ENCODE measurements at places on chromosomes 5 and 9. TPM values are rescaled to one million over a fixed set of nuclear protein-coding genes. Genes with fewer than 3 reads are reported as not detected.

Gene WNK2
- total RNA-seq, result not detected

Gene ISCA1
- total RNA-seq, result 25.8 TPM

Gene RFESD
- 2.2 TPM for total RNA-seq

Gene ADAMTS12
- total RNA-seq, result 5.3 TPM

Gene ZFP2
- 0.92 TPM for total RNA-seq

Gene TMEM38B
- total RNA-seq, result 11.1 TPM

Gene C1QTNF3
- 0.79 TPM for total RNA-seq

Gene PCDHGB1
- total RNA-seq, result 1.8 TPM

Gene CDH18
- 0.12 TPM for total RNA-seq

Gene PCDHGC4
- 3.2 TPM for total RNA-seq

Gene CSF1R
- not detected for total RNA-seq

Gene HCN1
- total RNA-seq, result not detected

Gene FAM78A
- total RNA-seq, result 0.44 TPM

Gene LAMC3
- total RNA-seq, result 0.12 TPM

Gene IL9
- not detected for total RNA-seq

Gene HOMER1
- 3.6 TPM for total RNA-seq

Gene PFN3
- not detected for total RNA-seq

Gene CCNH
- total RNA-seq, result 93.6 TPM

Gene ECSCR
- 13.7 TPM for total RNA-seq

Gene SLC6A7
- not detected for total RNA-seq

Gene PRR7
- 5.3 TPM for total RNA-seq

Gene FRRS1L
- total RNA-seq, result not detected

Gene ROPN1L
- 0.31 TPM for total RNA-seq

Gene PCDH1
- 5.7 TPM for total RNA-seq

Gene FBXL7
- total RNA-seq, result 2.2 TPM

Gene NR6A1
- under 0.01 TPM for total RNA-seq

Gene ESM1
- 406 TPM for total RNA-seq

Gene PTGS1
- 138 TPM for total RNA-seq

Gene CBY3
- total RNA-seq, result not detected

Gene PLPPR1
- not detected for total RNA-seq

Gene ZNF483
- total RNA-seq, result 1.3 TPM

Gene PROP1
- total RNA-seq, result not detected

Gene RXFP3
- not detected for total RNA-seq

Gene FBP1
- total RNA-seq, result not detected

Gene PCDHAC2
- 0.31 TPM for total RNA-seq

Gene REEP2
- total RNA-seq, result 6.8 TPM

Gene BASP1
- 93.8 TPM for total RNA-seq

Gene SEMA5A
- 47.5 TPM for total RNA-seq

Gene C5orf15
- 49.3 TPM for total RNA-seq

Gene SMIM33
- not detected for total RNA-seq

Gene SEC61B
- total RNA-seq, result 72.6 TPM

Gene C9orf57
- total RNA-seq, result not detected

Gene PNPLA7
- 1.3 TPM for total RNA-seq

Gene TYRP1
- not detected for total RNA-seq

Gene MZB1
- 0.13 TPM for total RNA-seq

Gene FCN1
- total RNA-seq, result not detected

Gene SLC6A3
- not detected for total RNA-seq

Gene ZNF474
- 0.12 TPM for total RNA-seq

Gene IFNA6
- not detected for total RNA-seq

Data from aortic smooth muscle cell (primary cell).